IPS DF 19.7 (cell line): ENCODE measurements at places on chromosomes 5 and 9.

GRCh38 chr5:75993643-75994520, 89.3 kb upstream of the SV2C start:
- DNase-seq, result no peak

DNA sequence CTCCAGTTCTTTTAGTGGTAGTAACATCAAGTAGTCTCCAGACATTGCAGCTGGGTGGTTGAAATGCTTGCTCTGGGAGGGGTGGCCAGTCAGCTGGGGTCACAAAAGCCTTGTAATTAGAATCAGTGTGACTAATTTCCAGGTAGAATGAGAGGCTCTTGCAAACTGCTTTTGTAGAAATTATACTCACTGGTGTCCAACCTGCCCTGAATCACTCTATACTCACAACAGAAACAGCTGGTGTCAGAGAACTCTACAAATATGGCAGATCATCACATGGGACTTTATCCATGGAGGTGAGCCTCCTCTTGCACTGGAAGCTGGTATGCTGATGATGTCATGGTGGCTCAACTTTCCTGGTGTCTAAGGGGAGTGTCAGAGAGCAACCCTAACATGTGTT, 71.3 kb downstream of the SH3TC2 start:
- no peak for DNase-seq

DNA sequence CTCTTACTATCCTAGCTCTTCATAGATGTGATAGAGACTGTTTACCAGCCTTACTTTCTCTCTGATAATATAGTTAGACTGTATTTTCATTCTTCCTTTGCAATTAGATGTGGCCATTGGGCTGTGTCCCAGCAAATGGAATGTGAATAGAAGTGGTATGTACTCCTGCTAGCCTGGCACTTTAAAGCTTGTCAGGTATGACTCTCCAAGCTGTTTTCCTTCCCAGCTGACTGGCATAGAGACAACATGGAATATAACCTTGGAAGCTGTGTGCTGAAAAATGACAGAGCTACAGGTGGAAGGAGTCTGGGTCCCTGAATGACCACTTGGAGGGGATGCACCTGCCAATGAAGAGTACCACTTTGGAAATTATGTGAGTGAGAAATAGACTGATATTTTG, 116.2 kb downstream of the DIRAS2 start:
- no peak for DNase-seq

GRCh38 chr9:90684736-90685135, 42.1 kb upstream of the DIRAS2 start:
- DNase-seq, result no peak

DNA sequence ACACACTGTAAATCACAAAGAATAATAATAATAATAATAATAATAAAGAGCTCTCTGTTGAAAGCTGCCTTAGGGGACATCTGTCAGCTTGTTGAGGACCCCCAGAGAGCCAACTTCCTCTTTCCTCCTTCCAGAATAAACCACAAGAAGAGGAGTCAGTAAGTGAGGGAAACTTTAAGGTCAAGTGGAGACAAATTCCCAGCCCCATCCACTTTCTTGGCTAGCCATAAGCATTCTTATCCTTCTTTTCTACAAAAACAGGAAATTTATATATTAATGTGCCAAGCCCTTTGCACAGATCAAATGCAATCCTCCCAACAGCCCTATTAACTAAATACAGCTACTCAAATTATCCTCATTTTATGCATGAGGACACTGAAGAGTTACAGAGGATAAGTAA, 9.4 kb upstream of the C5orf58 start:
- no peak for DNase-seq

DNA sequence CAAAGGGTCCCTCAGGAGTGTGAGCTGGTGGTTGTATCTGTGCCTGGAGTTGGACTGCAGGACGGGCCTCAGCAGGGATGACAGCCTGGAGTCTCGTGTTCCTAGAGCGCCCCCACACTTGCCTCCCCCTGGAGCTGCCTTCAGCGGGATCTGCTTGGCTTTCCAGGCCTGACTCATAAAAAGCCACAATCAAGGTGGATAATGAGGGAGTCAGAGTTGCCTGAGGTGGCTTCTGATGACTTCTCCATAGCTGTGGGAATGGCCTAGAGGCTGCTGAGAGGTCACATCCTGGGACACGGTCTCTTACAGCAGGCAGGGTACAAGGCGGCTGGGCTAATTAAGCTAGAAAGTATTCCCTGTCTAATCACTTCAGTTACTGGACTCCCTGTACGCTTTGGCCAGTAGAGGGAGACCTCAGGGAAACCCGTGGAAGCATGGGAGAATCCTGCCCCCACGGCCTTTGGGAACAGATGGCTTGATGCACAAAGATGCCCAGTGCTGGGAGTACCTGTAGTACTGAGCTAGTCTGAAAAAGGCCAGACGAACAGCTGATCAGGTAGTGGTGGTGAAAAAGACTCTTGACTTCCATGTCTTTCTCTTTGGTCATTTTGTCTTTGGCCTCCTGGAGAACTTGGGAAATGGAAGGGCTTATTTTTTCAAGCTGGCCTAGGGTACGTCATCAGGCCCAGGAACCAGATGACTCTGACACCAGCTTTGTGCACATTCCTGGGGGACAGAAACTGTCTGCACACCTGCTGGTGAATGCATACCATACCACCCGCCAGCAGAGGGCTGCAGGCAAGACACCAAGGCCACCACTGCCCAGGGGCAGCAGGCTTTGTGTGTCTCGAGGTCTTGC, 16.1 kb upstream of the FRRS1L start:
- DNase-seq, result no peak

DNA sequence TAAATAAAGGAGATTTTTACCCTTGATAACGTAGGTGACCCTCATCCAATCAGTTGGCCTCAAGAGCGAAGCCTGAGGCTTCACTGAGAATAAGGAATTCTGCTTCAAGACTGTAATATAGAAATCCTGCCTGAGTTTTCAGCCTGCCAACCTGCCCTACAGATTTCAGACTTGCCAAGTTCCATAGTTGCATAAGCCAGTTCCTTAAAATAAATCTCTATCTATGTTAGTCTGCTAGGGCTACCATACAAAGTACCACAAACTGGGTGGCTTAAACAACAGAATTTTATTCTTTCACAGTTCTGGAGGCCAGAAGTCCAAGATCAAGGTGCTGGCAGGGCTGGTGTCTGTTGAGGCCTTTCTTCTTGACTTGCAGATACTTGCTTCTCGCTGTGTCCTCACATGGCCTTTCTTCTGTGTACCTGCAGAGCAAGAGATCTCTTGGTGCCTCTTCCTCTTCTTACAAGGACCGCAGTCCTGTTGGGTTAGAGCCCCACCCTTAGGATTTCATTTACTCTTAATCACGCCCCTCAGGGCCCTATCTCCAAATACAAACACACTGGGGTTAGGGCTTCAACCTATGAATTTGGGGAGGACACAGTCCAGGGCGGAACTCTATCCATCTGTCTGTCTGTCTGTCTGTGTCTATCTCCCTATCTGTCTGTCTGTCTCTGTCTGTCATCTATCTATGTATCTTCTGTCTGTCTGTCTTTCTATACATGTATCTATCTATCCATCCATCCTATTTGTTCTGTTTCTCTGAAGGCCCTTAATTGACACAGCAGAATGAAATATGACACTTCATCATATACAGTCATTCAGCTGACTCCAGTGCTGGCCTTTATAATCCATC, 17.0 kb upstream of the CMBL start:
- no peak for DNase-seq

DNA sequence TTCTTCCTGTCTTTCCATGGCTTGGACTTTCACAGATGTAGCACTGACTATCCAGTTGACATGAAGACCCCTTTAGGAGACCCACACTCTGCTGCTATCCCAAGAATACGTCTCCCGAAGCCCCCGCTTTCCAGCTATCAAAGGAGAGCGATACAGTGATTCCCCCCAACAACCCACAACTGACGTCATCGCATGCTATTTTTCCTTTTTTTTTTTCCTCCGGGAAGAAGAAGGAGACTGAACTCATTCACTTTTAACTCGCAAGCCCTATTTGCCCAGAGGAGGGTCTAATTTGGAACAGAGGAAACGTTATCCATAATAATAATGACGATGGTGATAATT, 2.1 kb downstream of the PAPPA start:
- DNase-seq, result no peak

- no peak for DNase-seq
These were observed 461.4 kb upstream of the ST8SIA4 start for GRCh38 chr5:101364469-101364868.

GRCh38 chr5:164360589-164360988, 855.2 kb downstream of the MAT2B start:
- no peak for DNase-seq

DNA sequence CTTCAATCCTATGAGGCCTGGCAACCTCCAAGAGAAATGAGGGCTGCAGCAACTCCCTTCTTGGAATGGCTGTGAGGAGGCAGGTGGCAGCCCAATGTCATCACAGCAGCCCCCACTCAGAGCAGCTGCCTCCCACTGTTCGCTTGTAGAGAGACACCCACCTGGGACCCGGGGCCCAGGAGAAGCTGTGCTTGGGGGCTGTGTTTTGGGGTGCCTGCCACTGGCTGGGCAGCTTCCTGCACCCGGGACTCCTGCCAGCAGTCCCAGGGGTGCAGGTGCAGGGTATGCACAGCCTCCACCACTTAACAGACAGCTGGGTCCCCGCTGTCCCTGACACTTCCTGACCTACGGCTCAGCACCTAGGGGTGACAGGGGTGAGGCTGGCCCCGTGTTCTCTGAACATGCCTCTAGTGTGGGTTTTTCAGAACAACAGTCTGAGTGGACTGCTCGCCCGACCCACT, 26.2 kb downstream of the NIPAL4 start:
- DNase-seq, result no peak

DNA sequence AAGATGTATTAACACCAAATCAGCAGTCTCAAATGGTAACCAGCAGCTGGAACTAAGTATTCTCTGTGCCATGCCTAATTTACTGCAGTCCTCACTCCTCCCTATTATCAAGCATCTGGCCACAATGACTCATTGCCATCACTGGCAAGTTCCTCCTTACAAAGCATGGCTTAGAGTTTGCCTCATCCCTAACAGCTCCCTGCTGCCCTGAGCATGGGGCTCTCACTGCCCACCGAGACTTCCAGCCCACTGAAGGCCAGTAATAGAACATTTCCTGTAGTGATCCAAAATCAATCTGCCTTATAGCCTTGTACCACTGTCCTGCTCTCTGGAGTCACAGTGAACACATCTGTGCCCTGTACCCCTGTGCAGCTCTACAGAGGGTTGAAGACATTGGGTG, 211.9 kb upstream of the TRIM32 start:
- no peak for DNase-seq

- no peak for DNase-seq
These were observed 25.6 kb downstream of the MELK start for GRCh38 chr9:36598273-36598672.

- DNase-seq, result no peak
These were observed 5.2 kb downstream of the PDLIM7 start for GRCh38 chr5:177491983-177492746.
